Stimulated activated CD4-positive, alpha-beta T cell treated with anti-CD3 and anti-CD28 coated beads, Interleukin-1b, Interleukin-23, amount 100 ng/mL, for 4 hours (primary cell): ENCODE measurements at places on chromosomes 5 and 9.
A peak's percentile ranks its signal among the peaks of the same experiment; 100 is the strongest.

- no peak for DNase-seq
These were observed 42.0 kb downstream of the SHB start for GRCh38 chr9:38026840-38027527.

DNA sequence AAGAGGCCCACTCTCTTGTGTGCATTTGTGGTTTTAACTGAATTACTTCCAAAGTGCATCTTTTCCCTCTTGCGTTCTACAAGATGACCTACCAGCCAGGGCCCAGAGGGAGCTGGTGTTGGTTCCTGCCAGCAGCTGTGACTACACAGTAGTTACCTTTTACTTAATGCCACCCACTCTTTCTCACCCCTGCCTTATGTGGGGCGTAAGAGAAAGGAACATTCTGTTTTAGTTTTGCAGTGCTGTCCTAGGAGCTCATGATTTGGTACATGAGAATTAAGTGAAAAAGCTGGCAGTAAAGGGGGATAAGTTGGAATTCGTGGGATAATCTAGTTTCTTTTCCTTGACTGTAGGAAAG lies 45.4 kb downstream of the RCL1 start:
- no peak for DNase-seq

DNA sequence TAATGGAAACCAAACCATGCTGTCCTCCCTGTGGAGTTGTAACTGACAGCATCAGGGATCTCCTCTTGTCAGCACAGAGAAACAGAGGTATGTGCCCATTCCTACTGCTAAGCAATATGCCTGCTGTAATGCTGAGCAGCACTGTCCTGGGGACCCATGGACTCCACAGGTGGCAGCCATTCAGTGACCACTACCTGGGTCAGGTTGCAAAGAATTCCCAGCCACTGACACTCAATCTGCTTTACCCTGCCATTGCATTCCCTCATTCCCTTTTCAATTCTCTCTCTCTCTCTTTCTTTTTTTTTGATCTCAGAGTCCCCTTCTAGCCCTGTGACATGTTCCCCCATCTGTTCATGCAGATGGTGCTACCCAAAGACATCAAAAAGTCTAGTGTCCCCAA lies 104.1 kb downstream of the GABRB2 start:
- no peak for DNase-seq

GRCh38 chr5:166948679-166949078 lies 1342.8 kb upstream of the WWC1 start:
- no peak for DNase-seq

- no peak for DNase-seq
These were observed 220 bp downstream of the NOTCH1 start for GRCh38 chr9:136545692-136545964.

- DNase-seq = no peak
These were observed 26.7 kb downstream of the PITX1 start for GRCh38 chr5:135007305-135007704.

DNA sequence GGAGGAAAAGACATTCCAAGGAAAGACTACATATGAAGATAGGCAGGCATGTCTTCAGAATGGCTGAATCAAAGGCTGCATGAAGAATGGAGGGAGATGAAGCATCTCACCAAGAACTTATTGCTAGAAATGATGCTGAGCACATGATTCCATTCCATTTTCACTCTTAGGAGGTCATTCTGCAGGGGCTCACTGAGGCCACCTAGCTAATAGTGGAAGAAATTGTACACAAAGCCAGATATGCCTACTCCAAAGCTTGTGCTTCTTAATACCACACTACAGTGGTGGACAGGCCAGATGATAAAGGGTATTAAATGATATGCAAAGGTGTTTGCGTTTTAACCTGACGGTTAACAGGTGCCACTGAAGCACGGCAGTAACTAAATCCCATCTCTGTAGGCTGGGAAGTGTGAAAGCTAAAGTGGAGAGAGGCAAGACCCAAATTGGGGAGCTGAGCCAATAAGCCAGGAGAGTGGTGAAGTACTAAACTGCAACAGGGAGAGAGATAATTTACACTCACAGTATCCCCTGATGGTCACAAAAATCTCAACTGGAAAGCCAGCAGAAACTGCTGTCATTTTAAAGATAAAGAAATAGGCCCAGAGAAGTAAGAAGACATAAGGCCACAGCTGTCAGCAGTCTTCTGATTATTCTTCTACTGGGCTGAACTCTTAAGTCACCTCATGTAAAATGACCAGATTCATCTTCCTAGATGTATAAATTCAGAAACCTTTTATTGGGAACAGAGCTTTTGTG lies 14.6 kb downstream of the NDUFA8 start:
- no peak for DNase-seq

DNA sequence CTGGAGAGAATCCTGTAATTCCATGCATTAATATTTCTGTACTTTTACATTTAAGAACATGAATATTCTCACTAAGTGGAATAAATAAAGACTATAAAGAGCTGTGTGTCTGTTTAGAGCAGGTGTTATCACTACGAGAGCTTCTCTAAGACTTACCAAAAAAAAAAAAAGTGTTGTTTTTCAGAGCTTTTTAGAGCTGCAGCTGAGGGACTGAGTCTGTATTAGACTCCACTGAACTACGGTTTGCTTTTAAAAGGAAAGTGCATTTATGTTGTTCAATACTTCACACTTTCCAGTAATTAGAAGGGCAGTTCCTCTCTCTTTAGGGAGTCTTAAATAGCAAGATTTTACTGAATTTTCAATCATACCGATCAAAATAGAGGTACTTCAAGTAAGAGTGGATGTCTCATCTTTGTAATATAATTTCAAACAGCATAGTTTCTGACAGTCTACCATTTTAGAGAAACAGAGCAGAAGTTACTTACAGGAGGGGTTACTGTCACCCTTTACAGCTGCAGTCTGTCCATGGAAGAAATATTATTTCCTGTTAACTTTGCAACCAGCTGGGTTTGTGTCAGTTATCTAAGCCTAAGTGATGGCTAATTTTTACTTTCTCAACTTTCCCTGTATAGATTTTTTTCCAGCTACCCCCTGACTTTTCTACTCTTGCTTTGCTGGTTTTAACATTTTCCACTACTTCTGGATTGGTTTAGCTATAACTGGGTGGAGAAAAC lies 2.4 kb downstream of the SYK start:
- no peak for DNase-seq

GRCh38 chr5:175809531-175810121 lies 61.8 kb upstream of the CPLX2 start:
- DNase-seq = no peak

DNA sequence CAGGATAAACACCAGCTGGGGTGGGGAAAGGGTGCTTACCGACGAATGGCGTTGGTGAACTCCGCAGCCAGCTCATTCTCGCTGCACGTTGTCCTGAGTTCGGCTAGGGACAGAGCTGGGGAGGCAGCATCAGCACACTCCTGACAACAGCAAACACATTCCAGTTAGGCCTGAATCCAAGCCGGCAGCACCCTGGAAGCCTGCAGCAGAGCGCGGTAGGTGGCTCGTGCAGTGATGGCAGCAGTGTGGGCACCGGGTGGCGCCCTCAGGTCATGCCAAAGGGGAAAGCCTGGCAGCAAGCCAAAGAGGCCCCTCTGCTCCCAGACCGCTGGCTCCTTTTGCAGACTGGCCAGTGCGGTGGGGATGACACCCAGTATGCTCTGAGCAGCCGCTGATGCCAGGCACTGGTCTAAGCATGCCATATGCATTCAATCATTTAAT lies 66.9 kb downstream of the DCP2 start:
- DNase-seq = no peak

DNA sequence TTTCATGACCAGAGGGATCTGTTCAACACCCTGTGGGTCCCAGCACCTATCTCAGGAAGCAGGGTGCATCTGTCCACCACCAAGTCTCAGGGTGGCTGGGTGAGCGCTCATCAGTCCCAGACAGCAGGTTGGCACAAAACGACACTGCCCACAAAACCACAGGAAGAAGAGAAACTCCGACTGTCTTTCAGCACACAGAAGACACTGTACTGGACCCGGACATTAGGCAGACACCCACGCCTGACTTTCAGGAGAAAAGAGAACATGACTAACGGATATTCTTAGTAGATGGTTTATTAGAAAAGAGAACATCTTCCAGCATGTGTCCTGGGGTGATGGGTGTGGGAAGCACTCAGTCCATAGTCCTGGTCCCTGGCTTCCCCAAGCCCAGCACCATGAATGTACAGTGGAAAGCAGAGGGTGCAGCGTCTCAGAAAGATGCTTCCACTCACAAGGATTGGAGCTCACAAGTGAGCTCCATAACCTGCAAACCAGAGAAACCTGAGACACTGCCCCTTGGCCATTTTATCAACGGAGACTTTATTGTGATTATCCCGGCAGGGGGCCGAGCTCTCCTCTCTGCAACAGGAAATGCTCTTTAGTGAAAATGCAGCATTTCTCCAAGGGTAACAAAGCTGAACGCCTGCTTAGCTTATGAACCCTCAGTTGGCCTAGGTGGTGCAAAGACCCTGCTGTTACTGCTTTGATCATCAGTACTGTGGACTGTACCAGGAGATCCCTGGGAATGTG lies 35.8 kb upstream of the LCP2 start:
- DNase-seq = peak; percentile 23

- DNase-seq = no peak
These were observed 217.5 kb downstream of the DENND1A start for GRCh38 chr9:123712399-123712798.

DNA sequence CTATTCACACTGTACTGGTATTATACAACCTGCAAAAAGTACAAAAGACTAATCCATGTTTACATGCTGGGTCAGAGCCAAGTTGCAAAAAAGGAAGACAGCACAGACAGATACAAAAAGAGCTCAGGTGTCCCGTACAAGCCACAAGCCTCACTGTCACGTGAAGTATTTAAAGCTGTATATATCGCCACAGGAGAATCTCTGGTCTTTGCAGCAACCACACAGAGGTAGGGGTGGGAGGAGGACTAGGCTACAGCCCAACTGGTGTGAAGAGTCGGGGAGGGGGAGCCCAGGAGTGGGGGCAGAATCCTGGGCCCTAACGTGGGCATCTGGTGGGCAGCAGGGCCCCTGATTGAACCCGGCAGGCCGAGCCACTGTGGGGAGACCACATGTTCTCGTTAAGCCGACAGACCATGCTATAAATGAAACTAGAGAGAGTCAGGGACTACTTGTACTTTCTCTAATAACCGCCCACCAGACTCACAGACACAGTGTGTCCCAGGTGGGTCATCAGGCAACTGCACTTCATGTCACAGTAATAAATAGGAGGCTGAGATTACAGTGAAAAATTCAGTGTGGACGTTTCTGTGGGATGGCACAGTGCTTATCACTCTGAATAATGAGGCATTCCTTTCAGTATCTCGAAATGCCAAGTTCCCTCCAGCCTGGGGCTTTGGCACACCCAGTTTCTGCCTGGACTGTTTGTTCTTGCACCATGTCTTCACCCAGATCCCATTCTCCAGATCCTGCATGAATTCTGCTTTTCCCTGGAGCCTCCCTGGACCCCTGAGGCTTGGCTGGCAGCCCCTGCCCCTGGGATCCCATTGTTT lies 79.3 kb upstream of the SH3PXD2B start:
- no peak for DNase-seq

- DNase-seq = no peak
These were observed 29.5 kb downstream of the MTAP start for GRCh38 chr9:21831841-21832509.

DNA sequence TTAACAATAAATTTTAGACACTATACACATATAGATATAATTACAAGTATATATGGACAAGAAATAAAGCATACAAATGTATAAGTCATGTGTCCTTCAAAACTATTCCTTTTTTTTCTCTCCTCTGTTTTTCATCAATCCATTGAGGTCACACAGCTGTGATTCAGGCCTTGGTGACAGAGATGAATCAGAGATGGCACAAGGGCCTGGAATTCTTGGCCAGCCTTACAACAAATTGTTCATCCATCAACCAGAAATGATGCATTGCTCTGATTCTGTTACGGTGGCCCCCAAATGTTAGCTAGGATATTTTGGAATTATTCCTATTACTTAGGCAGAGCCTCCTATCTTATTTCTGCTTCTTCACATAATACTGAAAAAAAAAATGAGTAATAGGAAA lies 108.7 kb upstream of the MPDZ start:
- no peak for DNase-seq

- no peak for DNase-seq
These were observed 996.2 kb downstream of the CDH12 start for GRCh38 chr5:21856987-21857386.

DNA sequence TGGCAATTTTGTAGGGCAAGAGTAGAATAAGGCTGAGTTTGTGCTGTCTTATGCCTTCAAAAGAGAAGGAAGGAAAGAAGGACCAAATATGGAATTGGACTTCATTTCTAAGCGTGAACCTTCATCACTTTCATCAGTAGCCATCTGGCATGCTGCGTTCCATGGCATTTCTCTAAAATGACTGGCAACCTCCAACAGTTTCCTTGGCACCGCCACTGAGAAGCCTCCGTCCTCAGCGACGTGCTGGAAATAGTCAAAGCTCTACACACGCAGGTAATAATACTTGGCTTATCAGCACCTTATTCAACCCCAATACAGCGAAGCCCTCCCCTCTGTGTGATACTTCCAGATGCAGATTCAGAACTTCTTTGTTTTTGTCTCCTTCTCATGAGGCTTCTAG lies 169.7 kb upstream of the CD180 start:
- DNase-seq = no peak

- no peak for DNase-seq
These were observed 60.9 kb downstream of the UBE2R2 start for GRCh38 chr9:33877727-33878489.

- DNase-seq = no peak
These were observed 142.4 kb downstream of the MAPKAP1 start for GRCh38 chr9:125564631-125565030.

DNA sequence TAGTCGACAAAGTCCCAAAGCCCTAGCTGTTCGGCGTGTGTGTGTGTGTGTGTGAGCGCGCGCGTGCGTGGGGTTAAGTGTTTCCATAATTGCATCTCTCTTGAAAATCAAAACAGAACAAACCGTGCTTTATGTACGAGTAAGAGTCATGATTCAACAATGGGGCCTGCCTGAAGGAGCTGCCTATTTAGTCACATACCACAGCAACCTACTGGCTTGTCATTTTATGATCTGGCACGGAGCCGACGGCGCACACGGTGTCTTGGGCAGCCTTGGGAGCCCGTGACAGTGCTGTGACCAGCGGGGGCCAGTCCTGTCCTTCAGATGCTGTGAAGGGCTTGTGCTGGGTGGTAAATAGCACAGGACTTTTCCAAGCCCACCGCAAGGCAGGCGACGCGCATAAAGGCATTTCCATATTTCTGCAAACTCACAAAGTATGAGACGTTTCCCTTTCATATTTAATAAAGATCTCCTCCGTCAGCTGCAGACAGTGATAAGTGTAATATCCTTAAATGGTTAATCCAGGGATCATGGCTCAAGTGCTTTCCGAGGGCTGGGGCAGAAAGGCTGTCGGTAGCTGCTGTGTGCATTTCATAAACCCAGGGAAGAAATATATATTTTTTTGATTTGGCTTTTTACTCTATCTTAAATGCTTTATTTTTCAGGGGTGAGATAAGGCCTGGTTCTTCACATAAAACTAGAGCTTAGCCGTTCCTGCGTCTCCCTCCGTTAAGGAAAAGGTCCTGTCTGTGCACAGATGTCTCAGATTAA lies 270.2 kb upstream of the IRX1 start:
- no peak for DNase-seq

- DNase-seq = no peak
These were observed 18.7 kb downstream of the PCDHGC5 start for GRCh38 chr5:141507387-141508091.
